ENCODE measurements at places on chromosomes 5 and 9. TPM values are rescaled to one million over a fixed set of nuclear protein-coding genes. Genes with fewer than 3 reads are reported as not detected.

DNA sequence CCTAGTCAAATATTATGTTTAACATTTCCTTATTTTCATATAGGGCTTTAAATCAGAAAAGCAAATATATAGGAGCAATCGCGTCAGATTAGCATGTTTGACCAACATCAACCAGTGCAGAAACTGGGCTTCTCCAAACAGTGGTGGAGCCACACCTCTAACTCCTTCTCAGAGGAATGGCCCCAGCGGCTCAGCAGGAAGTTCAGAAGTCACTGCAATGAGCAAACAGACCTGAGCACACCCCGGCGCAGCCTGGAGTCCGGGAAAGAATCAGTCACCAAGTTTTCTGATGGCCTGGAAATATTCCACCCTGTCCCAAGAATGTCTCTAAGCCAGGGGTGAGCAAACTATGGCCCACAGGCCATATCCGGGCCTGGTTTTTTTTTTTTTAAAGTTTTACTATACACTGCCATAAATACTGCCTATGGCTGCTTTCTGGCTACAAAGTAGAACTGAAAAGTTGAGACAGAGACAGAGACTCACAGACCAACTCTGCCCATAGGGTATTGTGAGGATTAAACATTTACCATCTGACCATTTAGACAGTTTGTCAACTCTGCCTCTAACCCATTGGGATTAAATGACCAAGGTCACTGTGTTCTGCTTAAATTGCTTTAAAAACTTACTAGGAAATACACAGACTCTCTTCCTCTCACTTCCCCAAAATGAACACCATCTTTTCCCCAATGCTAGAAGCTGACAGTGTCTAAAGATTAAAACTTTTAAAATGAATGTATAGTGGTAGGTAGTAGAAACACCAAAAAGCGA lies 5.4 kb downstream of the GOLM1 start:
- no peaks in the 10 kb centered on the region for H3K4me1 ChIP-seq
- no peak for DNase-seq
- peaks cover 13% of the 10 kb centered on the region for H3K27me3 ChIP-seq
- no peak overlapping the region for H3K27ac ChIP-seq
- H3K4me3 ChIP-seq, result no peak overlapping the region

GRCh38 chr5:64229163-64229774 lies 63.6 kb downstream of the RNF180 start:
- no peak overlapping the region for H3K27ac ChIP-seq
- no peak overlapping the region for H3K4me3 ChIP-seq
- no peak for DNase-seq
- no peaks in the 10 kb centered on the region for H3K4me1 ChIP-seq
- H3K27me3 ChIP-seq, result no peaks in the 10 kb centered on the region

DNA sequence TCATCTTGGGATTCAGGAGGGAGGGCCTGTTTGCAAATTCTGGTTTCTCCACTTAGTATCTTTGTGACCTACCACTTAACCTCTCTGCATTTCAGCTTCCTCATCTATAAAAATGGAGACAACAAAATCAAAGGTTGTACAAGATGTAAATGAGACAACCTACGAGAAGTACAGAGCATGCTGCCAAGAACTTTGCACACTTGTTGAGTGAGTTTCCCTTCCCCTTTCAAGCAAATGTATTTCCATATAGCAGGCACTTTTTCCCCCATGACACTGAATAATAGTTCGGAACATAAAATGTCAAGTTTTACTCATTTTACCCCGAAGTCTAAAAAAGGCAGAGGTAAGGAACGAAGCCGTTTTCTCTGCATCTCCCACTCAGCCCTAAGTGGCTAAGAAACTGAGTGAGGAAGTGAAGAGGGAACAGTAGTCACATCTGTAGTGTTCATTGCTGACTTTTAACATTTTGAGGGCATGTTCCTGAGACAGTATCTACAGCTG lies 159.0 kb downstream of the TLE1 start:
- DNase-seq, result no peak
- H3K27ac ChIP-seq, result no peak overlapping the region
- no peaks in the 10 kb centered on the region for H3K4me1 ChIP-seq
- no peaks in the 10 kb centered on the region for H3K36me3 ChIP-seq
- H3K27me3 ChIP-seq, result no peaks in the 10 kb centered on the region

GRCh38 chr9:71628247-71628646 lies 140.1 kb downstream of the CEMIP2 start:
- no peak overlapping the region for H3K27ac ChIP-seq
- no peaks in the 10 kb centered on the region for H3K27me3 ChIP-seq
- H3K36me3 ChIP-seq, result no peaks in the 10 kb centered on the region

PCDHGA8 gene
- not detected for total RNA-seq

GRCh38 chr5:125481506-125482465 lies 735.3 kb upstream of the ZNF608 start:
- no peaks in the 10 kb centered on the region for H3K36me3 ChIP-seq
- H3K27ac ChIP-seq, result no peak overlapping the region
